ENCODE measurements at places on chromosomes 4 and X. TPM values are rescaled to one million over a fixed set of nuclear protein-coding genes. Genes with fewer than 3 reads are reported as not detected.

The HMGN5 gene
- total RNA-seq: 2.9 TPM

The LRIT3 gene
- 0.12 TPM for total RNA-seq

The ASMT gene
- not detected for total RNA-seq

The ITIH6 gene
- total RNA-seq: not detected

- peaks cover 46% of the 10 kb centered on the region for H3K4me1 ChIP-seq
- H3K27ac ChIP-seq: no peak overlapping the region
- no peaks in the 10 kb centered on the region for H3K27me3 ChIP-seq
- H3K36me3 ChIP-seq: no peaks in the 10 kb centered on the region
Measured at GRCh38 chrX:154093965-154094364, 3.6 kb downstream of the MECP2 start.

DNA sequence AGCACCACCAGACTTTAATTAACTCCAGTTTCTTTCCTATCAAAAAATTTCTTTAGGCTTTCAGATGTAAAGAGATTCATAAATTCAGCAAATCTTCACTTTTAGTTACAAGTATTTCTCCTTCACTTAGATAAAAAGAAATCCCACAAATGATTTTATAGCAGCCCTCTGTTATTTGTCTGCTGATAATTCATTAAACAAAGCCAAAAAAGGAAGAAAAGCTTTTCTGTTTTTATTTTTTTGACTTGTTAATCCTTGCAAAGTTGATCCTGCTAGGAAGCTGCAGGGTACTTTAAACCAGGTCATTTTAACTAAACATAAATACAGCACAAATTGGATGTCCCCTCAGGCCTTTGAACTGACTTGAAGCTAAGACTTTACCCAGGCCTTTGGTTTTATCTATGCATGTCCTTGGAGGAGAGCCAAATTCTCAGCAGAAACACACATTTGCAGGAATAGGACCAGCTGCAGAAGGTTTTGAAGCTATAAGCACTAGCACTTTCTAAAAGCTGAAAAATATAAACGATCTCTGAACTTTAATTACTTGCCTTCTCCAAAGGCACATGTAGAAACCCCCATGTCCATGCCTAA lies 57.5 kb downstream of the PCDH18 start:
- no peak for DNase-seq
- H3K27ac ChIP-seq: no peak overlapping the region

GRCh38 chr4:173424899-173425805 lies 26.2 kb upstream of the SCRG1 start:
- H3K36me3 ChIP-seq: no peaks in the 10 kb centered on the region
- H3K4me1 ChIP-seq: no peaks in the 10 kb centered on the region
- no peak overlapping the region for H3K4me3 ChIP-seq
- H3K27me3 ChIP-seq: no peaks in the 10 kb centered on the region
- no peak overlapping the region for H3K27ac ChIP-seq

DNA sequence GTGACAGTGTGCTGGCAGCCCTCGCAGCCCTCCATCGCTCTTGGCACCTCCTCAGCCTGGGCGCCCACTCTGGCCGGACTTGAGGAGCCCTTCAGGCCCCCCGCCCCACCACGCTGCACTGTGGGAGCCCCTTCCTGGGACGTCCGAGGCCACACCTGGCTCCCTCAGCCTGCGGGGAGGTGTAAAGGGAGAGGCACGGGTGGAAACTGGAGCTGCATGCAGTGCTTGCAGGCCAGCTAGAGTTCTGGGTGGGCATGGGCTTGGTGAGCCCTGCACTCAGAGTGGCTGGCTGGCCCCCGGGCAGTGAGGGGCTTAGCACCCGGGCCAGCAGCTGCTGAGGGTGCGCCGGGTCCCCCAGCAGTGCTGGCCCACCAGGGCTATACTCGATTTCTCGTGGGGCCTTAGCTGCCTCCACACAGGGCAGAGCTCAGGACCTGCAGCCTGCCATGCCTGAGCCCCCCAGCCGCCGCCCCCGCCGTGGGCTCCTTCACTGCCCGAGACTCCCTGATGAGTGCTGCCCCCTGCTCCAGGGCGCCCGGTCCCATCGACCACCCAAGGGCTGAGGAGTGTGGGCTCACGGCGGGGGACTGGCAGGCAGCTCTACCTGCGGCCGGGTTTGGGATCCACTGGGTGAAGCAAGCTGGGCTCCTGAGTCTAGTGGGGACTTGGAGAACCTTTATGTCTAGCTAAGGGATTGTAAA lies 1672.7 kb upstream of the PCDH7 start:
- H3K27me3 ChIP-seq: no peaks in the 10 kb centered on the region
- no peak overlapping the region for H3K27ac ChIP-seq
- no peak overlapping the region for H3K4me3 ChIP-seq
- no peaks in the 10 kb centered on the region for H3K36me3 ChIP-seq
